CD8-positive, alpha-beta memory T cell (primary cell): ENCODE measurements at places on chromosomes 6 and 20.

GRCh38 chr6:159833556-159833955 lies 33.5 kb downstream of the PNLDC1 start:
- DNase-seq: no peak

- no peak for DNase-seq
These were observed 83.0 kb downstream of the MAP3K4 start for GRCh38 chr6:161074496-161075121.

DNA sequence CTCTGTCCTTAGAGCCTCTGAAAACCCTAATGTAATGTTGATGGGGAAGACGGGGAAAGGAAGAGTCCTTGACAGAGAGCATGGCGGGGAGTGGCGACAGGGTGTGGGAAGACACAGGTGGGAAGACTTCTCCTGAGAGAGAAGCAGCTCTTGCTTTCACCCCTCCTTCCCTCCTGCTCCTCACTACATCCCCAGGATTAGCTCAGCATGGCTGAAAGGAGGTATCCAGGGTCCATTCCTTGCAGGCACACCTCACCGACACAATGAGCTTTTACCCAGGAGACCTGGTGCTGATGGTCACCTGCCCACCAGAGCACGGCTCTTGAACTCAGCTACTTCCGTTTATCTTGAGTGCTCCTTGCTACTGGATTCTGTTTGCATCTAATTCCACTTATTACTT lies 469.3 kb downstream of the CDH26 start:
- no peak for DNase-seq

- DNase-seq: no peak
These were observed 81.3 kb downstream of the SEL1L2 start for GRCh38 chr20:13909067-13909466.

DNA sequence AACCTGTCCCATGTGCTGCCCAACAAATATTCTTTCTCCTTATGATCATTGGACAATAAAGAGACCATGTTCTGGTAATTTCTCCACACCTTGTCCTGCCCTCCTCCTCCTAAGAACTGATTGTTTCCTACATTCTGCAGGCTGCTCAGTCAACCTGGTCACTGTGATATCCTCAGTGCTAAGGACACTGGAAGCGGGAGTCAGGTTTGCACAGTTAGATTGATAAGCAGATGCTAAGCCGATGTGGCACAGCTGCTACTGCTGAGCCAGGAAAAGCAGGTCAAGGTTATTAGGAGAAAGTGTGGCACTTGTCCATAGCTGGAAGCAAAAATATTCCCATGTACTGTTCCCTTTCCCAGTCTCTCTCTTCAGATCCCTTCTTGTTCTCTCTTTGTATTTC lies 154.8 kb downstream of the TFAP2B start:
- no peak for DNase-seq

DNA sequence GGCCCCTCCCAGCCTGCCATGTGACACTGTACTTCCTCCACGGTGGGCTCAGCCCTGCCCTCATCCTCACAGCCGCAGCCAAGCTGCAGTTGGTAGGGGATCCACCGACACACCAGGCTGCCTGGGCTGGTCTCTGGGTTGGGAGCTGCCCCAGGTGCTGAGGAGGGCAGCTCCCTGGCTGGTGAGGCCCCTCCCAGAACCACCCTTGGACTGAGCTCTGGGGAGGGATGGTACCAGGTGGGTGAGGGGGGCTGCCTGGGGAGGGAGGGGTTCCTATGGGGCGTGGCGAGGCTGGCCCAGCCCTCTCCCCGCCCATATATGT lies 185 bp upstream of the TNFRSF6B start:
- peak; percentile 21 for DNase-seq

DNA sequence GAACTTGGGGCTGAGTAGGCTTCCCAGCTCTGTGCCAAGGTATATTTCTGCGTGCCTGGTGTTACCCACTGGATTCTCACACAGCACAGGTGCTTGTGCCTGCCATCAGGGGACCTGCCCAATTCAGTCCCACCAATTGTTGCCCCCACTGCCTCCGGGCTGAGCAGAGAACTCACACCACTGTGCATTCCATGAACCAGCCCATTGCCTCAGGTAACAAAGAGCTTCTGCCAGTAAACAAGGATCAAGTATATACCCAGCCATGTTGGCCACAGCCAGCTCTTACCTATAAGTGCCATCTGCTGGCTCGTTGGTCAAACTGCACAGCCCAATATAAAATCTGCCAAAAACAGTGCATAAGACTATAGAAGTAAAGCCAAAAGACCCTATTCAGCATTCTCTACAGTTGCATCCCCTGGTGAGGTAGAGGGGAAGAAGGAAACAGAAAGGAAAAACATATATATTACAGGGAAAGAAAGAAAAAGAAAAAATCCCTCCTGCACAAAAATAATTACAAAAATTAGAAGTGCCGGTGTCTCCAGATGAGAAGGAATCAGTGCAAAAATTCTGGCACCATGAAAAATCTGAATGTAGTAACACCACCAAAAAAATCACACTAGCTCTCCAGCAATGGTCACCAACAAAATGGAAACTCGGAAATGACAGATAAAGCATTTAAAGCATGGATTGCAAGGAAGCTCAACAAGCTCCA lies 241.4 kb downstream of the IBTK start:
- DNase-seq: no peak

- DNase-seq: no peak
These were observed 53.0 kb downstream of the HDGFL1 start for GRCh38 chr6:22622351-22622750.

GRCh38 chr6:88529726-88530125 lies 363.6 kb upstream of the CNR1 start:
- no peak for DNase-seq

- DNase-seq: no peak
These were observed 113.5 kb downstream of the JARID2 start for GRCh38 chr6:15359335-15359862.
